ENCODE measurements at places on chromosomes 5 and 9.

DNA sequence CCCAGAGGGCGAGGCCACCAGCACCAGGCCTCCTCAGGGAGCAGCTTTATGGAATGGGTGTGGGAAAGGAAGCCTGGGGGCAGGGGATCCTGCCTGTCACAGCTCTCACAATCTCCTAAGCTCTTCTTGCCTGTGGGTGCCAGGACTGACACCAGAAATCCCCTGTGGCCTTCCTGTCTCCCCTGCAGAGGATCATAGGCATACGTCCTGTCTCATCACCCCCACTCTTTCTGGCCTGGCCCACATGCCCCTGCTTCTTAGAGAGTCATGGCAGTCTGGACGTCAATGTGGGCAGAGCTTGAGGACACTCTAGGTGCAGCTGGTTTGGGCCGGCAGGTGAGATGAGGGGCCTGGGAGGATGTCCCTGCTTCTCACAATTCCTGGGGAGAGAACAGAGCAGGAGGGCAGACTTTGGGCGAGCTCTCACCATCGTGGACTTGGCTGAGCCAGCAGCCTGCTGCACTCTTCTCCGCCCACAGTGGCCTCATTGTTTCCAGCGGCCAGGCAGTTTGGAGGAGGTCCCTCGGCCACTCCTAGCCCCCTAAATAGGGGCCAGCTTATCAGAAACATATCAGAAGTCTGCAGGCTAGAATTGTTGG lies 67.3 kb upstream of the ZFR start:
- no peak for DNase-seq

- no peak for DNase-seq
Observed at GRCh38 chr5:646396-647201, 34.5 kb downstream of the CEP72 start.

DNA sequence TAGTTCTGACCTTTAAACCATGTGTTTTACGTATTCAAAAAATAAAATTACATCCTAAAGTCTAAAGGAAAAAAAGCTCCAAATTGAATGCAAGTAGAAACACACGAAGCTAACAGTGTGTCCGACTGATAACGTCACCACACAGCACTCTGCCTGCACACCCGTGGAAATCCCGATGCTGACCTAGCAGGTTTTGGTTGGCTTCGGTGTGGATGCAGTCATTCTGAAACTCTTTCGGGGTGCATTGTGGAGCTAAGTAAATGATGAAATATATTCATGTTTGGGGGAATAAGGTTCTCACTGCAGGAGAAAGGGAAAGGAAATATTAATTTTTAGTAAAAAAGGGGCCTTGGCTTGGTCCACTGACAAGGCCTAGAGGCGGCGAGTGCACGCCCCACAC lies 2.0 kb downstream of the RASGEF1C start:
- DNase-seq: no peak

DNA sequence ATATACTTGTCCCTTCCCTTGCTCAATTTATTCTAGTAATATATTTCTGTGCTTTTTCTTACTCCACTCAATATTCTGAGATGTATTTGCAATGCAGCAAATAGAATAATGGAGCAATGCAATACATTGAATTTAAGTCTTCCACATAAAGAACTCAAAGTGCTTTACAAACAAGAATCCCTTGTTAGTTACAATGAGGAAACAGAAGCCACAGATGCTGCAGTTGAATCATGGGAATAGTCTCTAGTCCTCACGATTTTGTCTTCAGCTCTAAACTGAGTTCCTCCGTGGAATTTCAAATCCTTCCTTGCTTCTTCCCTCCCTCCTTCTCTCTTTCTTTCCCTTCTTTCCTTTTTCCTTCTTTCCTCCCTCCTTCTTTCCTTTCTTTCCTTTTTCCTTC lies 12.5 kb upstream of the TAS2R1 start:
- DNase-seq: no peak

DNA sequence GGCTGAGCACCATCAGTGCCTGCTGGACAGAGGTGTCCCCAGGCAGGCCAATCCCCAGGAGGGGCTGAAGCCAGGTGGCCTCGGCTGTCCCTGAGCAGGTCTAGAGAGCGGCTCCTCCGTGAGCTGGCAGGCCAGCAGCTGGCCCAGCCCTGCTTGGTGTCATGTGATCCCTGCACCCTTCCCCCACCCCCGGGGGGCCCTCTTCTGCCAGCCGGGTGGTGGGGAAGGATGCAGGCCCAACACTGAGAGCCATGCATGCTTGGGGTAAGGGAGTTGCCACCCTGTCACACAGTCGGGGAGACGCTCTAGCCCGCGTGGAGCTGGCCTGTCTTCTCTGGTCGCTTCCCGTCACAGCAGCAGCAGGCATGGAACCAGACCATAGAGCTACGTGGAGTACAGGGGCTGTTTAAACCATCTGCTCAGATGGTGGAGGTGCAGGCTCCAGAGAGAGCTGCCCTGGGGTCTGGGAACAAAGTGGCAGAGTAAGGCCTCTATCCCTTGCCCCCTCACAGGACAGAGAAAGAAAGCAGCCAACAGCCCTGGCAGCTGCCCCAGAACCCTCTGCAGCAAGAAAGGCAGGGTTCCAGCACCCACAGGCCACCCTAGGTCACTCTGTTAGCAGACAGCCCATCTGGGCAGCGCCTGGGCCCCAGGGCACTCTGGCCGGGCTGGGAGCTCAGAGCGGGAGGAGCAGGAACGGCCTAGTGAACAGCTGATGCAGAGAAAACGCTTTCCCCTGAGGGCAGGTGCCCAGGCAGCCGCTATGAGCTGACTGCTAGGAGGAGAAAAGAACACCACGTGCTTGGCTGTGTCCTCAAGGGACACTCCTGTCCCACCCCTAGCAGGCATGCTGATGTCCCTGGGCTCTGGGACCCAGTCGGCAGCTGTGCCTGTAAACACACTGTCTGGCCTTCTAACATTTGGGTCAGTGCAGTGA lies 6.8 kb downstream of the RALGDS start:
- no peak for DNase-seq
